Stimulated activated CD8-positive, alpha-beta memory T cell treated with anti-CD3 and anti-CD28 coated beads, Interleukin-7, amount 100 ng/mL, for 1 hour (primary cell): ENCODE measurements at places on chromosomes 3 and 15.

- DNase-seq = no peak
Measured at GRCh38 chr3:146854523-146854922, 249.4 kb upstream of the PLSCR5 start.

- no peak for DNase-seq
Measured at GRCh38 chr3:111921181-111921580, 57.6 kb upstream of the ABHD10 start.

GRCh38 chr3:76826861-76827260 is 213.0 kb upstream of the ROBO2 start:
- DNase-seq = no peak

DNA sequence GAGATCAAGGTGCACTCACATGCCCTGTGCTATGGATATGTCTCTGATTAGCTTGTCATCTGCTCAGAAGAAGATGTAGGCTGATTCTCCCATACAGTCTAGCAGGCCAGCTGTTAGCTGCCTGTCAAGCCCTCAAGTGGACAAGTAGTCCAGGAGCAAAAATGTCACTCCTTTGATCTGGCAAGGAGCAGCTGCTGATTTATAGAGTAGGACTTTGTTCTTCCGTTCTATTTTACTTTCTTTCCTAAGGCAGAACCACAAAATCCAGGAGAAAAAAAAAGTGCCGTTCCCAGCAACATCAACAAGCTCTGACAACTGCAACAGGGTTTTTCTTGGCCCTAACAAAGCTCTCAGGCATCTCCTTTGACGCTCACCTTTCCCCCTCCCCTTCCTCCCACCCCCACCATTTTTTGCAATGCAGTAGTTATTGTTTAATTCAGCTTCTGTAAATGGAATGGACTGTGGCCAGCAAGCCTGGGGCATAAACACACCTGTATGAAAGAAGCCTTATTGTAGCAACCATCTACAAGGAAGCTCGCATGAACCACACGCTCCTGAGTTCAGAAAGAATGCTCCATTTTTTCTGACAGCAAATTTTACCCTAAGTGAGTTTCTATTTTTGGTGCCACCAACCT is 196.3 kb downstream of the MEIS2 start:
- no peak for DNase-seq

GRCh38 chr3:46695177-46695961 is 1.9 kb upstream of the ALS2CL start:
- DNase-seq = no peak

- no peak for DNase-seq
Measured at GRCh38 chr15:55118344-55118870, 78.3 kb downstream of the RSL24D1 start.

GRCh38 chr3:180820400-180820799 is 92.1 kb upstream of the FXR1 start:
- no peak for DNase-seq
